Muscle of arm (tissue), 14 donors: ENCODE measurements at places on chromosomes 1 and 21.

GRCh38 chr1:25871086-25871703 lies 4.3 kb downstream of the PAQR7 start:
- no peak for DNase-seq

- DNase-seq = no peak
Observed at GRCh38 chr1:44606701-44607281, 67.5 kb downstream of the TMEM53 start.

DNA sequence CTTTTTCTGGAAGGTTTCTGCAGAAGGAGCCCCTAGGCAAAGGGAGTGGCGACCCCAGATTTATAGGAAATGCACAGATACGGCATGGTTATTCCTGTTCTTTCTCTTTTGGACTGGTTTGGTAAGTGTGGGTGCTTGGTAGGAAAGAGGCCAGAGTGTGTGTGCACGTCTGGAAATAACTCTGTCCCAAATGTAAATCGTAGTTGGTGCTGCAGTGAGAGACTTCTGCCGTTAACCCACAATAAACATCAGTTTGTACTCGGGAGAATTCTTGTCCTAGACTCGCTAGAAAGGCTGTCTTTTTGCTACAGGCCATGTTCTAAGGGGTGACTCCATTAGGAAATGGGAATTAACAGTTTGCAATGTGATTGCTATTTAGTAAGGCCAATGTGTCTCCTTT lies 779 bp downstream of the SLC44A3 start:
- no peak for DNase-seq

DNA sequence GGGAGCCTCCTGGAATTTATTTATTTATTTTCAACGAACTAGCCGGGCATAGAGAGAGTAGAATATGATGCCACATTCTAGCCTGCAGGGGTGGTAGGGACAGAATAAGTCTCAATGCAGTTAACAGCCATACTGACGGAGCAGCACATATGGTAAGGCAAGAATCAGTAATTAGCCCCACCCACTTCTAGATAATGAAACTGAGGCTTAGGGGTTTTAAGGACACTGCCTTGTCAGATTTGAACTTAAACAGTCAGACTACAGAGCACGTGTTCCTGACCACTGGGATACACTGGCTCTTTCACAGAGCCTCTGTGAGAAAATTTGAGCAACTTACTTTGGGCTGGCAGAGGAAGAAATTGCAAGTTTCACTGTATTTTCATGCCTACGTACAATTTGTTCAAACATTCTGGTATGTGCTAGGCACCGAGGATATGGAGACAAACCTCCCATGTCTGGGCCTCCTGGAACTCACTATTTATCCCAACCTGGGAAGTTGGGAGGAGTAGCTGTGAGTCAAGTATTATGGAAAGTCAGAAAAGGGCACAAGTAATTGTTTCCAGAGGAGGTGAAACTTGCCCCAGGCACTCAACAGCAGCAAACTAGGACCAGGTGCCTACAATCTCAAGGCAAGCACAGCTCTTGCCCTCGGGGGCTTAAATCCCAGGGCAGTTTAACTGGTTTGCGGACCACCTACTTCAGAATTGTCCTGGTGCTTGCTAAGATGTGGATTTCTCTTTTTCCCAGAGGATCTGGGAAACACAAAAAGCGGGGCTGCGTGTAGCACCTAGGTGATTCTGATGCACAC lies 1.6 kb upstream of the CLIC4 start:
- no peak for DNase-seq

- no peak for DNase-seq
Observed at GRCh38 chr1:182270731-182271130, 120.9 kb downstream of the GLUL start.

- DNase-seq = no peak
Observed at GRCh38 chr1:68473060-68473459, 23.3 kb upstream of the RPE65 start.

DNA sequence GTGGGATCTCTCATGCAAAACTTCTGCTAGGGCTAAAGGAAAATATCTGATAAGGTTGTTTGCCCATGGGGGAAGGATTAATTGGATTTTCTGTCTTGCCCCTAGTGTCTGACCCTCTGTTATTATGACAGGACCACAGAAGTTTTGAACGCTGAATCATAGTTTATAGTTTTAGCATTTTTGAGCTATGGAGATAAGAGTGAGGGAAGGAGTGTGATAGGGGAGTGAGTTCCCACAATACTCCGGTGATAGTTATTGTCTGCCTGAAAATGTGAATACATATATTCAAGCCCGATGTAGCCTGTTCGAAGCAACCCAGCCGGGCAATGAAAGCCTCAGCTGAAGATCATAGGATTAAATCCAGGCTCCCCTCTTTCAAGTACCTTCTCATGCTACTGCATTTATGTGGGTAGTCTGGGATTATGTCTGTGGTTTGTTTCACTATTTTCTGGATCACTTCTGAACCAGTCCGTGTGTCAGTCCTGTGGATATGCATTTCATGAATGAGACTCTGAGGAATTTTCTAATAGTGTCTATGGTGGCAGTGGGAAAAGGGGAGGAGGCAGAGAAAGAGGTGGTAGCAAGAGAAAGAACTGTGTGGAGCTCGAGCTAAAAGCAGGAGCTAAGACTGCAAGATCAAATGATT lies 258.7 kb downstream of the DISC1 start:
- no peak for DNase-seq

DNA sequence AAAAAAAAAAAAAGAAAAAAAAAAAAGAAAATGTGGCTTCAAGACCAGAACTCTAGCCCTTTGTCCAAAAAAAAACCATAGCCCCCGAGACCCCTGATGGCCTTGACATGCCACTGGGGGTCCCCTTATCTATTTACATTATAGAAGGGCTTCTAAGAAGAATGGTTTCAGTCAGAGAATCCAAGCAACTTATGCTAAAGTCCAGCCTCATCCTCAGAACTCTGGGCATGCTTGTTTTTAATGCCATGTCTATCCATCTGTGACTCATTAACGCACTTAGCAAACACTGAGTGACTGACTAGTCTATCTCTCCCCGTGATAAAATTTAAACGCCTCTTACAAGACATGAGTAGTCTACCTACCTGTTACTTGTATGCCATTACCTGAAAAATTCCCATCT lies 29.3 kb downstream of the ERG start:
- DNase-seq = no peak

- DNase-seq = no peak
Observed at GRCh38 chr1:206779638-206780037, 7.3 kb upstream of the IL10 start.

GRCh38 chr1:226575739-226576378 lies 27.3 kb downstream of the STUM start:
- DNase-seq = no peak

DNA sequence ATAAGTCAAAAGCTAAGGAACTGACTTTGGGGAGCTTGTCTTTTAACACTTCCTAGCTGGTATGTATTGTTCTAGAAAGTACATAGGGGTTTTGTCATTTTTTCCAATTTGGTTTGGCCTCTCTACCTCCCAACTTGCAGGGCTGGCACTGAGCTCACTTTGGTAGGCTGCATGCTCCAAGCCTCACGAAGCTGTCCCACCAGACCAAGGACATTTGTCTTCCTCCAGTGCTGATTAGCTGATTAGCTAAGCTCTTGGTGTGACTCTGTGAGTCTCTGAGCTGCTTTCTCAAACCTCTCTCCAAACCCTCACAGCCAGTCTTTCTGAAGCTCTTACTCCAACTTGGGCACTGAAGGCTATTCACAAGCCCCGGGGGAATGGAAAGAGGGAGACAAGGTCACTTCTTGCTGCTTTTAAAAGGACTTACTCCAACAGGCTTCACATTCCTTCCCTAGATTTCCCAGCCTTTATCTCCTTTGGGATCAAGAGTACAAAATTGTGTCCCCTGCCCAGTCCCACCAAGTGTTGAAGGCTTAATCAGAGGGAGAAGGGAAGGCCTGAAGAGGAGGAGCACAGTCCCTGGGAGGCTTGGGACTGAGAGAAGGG lies 893 bp upstream of the CFAP45 start:
- DNase-seq = no peak

GRCh38 chr1:94919241-94920030 lies 7.5 kb downstream of the CNN3 start:
- DNase-seq = no peak

- DNase-seq = no peak
Observed at GRCh38 chr1:23385119-23385621, 15.5 kb upstream of the ZNF436 start.

DNA sequence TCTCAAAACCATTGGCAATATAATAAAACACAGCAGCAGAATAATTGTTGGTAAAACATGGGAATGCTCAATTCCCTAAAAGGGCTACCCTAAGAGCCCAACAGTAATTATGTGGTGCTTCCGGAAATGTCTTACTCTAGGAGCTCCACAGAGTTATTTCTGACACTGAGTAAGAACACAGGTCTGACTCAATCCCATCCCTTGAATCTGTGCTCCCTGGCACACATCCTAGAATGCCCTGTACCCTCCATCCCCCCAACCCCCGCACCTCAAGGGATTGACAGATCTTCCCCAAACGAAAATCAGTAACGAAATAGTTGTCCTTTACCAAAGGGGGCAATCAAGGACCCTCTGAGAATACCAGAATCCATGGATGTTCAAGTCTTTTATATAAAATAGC lies 71.9 kb downstream of the SMYD2 start:
- no peak for DNase-seq

DNA sequence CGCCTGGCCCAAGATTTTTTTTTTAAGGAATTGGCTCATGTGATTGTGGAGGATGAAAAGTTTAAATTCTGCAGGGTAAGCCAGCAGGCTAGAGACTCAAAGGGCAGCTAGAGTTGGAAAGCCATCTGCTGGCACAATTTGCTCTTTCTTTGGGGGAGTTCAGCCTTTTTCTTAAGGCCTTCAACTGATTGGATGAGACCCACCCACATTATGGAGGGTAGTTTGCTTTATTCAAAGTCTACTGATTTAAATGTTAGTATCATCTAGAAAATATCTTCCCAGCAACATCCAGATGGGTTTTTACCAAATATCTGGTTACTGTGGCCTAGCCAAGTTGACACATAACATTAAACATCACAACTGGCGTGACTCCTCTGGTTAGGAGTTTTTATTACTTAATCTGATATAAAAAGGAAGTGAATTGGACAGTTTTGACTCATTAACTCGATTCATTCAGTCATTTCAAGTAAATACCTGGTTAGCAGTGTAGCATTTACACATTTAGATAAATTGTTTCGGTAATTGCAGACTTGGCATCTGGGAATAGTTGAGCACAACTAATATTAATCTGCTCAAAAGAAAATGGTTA lies 12.4 kb downstream of the HOOK1 start:
- DNase-seq = no peak

- peak; percentile 85 for DNase-seq
Observed at GRCh38 chr1:64268653-64269557, 65.5 kb downstream of the UBE2U start.

DNA sequence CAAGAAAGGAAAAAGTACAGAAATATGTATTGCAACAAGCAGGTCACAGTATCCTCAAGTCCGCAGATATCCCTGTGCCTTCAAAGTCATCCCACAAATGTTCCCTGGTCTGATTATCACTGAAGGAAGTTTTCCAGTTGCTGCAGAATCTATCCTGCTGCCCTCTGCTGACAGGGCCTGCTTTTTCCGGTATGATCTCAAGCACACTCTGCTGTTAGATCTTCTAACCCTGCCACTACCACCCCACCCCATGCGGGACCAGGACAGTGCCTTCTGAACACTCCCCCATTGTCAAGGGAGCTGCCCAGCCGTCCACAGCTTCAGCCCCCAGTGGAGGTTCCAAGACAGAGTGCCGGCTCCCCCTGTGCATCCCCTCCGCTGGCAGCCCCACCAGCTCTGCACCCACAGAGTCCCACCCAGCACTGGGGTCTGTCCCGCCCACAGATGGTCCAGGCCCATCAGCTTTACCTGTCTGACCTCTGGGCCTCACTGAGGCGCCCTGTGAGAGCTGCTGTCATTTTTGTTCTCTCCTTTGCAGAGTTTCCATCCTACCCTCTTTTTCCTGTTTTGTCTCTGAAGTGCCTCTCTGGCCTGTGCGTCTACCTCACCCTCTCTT lies 27.9 kb downstream of the FAM163A start:
- no peak for DNase-seq

- no peak for DNase-seq
Observed at GRCh38 chr1:44832056-44832705, 10.9 kb downstream of the PTCH2 start.

GRCh38 chr1:41661428-41662060 lies 177.1 kb upstream of the EDN2 start:
- no peak for DNase-seq

DNA sequence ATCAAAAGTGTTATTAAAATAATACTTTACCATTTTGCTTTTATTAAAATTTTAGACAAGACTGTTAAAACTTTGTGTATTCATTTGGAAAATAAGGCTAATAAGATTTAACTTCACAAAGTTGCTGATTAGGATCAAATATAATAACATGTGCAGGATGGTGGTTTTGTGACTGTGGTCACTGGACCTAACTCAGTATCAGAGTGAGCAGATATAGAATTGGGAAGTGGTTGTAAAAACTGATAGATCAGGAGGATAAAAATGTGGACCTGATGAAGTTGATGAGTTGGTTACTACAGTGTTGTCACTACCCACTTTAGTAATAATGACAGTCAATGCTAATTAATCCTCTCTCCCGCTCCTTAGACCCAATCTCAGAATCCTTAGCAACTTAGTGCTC lies 186.4 kb downstream of the AKT3 start:
- DNase-seq = no peak

DNA sequence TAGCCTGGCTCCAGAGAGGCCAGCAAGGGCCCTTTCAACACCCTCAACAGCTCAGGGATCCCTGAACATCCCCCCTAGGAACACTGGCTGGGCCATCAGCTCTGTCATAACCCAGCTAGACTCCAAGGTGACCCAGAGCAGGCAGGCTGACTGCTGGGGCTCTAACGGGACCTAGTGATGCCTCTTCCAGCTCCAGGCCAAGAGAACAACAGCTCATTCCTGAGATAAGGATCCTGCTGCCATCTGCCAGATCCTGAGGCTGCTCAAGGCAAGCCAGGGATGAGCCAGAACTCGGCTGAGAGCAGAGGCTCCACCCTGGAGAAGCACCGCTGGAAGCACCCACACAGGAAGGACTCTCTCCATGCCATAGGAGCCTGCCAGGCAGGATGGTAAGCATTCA lies 2.0 kb downstream of the VSIG8 start:
- DNase-seq = no peak

DNA sequence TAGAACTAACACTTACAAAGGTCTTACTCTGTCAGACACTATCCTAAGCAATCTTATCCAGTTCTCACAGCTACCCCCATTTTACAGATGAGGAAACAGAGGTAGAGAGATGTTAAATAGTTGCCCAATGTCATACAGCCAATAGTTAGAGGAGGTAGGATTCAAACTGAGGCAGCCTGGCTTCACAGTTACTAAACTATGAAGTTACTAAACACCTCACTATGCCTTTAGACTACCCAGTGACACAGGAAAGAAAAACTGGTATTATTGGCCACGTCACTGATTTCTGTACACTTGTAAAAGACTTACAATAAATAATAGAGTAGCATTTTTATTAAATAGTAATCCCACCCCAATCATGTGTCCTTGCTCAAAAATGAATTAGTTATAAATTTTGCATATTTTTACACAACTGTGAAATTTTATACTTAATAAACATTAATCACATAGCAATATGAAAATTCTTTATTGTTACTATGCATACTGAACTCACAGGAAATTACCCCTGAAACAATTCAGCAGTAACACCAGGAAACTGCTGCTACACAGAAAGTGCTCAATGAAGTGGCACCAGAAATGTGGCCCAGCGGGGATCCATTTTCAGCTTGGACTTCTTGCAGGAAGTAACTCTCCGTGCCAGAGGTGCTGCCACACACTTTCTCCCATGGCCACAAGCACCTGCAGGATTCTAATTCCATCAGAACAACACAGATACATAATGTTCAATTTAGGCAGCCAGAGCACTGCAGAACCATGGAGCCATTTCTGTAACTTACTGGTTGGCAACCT lies 69.4 kb downstream of the VAV3 start:
- no peak for DNase-seq

GRCh38 chr1:183273300-183273699 lies 87.2 kb downstream of the LAMC2 start:
- DNase-seq = no peak
